ENCODE measurements at places on chromosomes 6 and 20.

- DNase-seq = no peak
These were observed 156.4 kb downstream of the MTHFD1L start for GRCh38 chr6:151021896-151022295.

- no peak for DNase-seq
These were observed 397.2 kb downstream of the CDH4 start for GRCh38 chr20:61649105-61649859.

DNA sequence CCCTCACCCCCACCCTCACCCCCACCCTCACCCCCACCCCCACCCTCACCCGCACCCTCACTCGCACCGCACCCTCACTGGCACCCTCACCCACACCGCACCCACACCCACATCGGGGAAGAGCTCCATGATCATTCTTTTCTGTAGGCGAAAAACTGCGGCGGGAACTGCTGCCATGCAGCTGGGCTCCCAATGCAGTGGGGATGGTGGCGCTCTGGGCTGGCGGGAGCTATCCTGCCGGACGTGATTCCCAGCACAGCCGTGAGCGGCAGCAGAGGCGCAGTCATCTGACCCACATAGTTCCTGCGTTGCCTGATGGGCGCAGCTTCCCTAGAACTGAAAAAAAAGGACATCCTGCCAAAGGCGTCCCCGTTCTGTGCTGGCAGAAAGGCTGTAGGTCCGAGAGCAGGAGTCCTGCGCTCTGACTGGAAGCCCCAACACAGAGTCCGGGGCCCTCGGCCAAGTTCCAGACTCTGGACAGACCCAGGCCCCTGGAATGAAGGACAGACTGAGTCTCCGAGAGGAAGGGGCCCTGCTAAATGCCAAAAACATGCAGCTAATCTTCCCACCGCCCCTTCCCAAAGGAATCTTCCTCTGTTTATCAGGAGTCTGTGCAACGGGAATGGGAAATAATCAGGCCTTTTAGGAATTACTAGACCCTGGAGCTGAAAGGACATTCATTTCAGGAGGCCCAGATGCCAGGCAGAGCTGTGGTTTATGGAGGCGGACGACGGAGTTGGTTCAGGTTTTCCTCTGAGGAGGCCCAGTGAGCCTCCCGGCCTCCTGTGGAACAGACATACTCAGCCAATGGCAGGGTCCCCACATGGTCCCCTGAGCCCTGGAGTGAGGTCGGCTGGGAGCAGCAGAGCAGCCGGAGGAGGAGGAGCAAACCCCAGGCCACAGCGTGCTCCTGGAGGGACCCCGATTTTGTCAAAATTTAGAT, 14.1 kb upstream of the TCFL5 start:
- DNase-seq = peak; percentile 85

DNA sequence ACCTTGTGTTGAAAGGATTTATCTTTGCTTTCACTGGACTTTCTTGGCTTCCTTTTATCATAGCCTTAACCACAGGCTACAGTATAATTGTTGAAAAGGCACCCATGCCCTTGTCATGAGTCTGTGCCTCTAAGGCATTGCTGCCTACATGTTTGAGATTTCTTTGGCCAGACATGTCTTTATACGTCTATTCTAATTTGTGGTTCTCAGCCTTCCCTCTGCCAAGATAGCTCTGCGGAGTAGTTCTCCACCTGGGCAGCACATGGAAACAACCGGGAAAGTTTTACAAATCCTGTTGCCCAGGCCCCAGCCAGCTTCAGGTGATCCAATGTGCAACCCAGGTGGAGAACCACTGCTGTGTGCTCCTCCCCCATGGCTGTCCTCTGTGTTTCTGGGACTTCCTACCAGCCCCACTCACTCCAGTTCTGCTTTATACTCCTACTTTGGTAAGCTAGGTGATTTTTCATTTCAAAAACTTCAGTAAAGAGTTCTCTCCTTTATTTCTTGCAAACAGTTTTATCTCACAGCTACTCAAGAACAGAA, 159.6 kb upstream of the MYLIP start:
- no peak for DNase-seq

- DNase-seq = no peak
These were observed 259.3 kb downstream of the BMP7 start for GRCh38 chr20:57007171-57007540.

- no peak for DNase-seq
These were observed 26.3 kb upstream of the LAMP5 start for GRCh38 chr20:9488063-9488462.

DNA sequence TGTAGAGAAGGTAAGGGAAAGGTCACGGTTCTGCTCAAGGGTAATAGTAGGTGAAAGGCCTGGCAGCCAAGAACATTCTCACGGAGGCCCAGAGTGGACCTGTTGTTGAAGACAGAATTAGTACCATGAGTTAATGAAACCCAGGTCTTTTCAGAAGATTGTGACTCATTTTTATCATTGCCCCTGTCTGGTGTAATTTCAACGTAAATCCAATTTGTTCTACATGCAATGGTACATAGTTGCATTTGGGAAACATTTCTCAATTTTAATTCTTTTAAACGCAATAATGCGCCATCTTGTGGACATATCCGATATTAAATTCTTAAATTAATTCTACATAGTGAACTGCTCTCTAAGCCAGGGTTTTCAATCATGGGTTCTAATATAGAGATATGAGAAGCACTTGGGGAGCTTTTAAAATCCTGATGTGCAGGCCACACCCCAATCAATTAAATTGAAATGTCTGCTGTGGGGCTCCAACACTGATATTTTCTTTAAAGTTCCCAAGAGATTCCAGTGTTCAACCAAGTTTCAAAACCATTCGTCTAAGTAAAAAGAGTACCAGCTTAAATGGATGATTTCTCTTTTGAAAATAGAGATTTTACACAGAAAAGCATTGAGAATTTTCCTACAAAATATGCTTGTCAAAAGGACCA, 257.4 kb downstream of the PLCB1 start:
- peak; percentile 61 for DNase-seq

DNA sequence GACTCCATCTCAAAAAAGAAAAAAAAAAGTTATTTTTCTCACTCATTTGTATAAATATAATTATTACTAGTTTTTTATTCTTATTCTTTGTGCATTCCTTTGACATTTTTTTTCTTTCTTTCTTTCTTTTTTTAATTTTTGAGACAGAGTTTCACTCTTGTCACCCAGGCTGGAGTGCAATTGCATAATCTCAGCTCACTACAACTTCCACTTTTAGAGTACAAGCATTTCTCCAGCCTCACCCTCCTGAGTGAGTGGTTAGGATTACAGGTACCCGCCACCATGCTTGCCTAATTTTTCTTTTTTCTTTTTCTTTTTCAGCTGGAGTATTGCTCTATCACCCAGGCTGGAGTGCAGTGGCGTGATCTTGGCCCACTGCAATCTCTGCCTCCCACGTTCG, 51.4 kb upstream of the JARID2 start:
- DNase-seq = no peak

- DNase-seq = no peak
These were observed 357.2 kb downstream of the CENPW start for GRCh38 chr6:126696921-126697693.

- no peak for DNase-seq
These were observed 253.6 kb downstream of the THBS2 start for GRCh38 chr6:169000022-169000421.

DNA sequence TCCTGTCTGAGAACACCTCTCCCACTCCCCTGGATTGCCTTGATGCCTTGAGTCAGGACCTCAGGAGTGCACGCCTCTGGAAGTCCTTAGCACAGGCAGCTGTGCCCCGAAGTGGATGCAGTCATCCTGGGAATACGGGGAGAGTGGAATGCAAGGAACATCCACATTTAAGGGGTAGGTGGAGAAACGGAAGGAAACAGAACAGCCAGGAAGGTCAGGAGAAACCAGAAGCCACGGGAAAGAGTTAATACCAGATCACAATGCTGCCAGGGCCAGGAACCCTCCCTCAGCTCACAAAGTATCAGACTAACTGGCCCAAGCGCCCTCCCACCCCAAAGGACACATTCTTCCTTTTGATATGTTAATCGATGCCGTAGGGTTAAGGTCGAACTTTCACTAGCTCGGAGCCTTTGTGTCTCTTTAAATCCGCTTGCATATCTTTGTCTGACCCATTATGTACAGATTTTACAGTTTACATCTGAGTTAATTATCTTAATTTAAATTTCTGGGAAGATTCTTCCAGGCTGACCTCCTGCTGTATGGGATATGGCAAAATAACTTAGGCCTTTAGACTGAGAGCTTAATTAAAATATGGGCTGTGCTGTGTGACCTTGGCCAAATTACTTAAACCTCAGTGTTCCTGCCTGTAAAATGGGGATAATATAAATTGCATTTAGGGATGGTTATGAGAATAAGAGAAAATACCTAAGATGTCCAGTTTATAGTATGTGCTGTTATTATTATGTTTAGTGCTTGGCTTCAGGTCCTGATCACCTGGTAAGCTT, 24.0 kb upstream of the CCND3 start:
- no peak for DNase-seq

DNA sequence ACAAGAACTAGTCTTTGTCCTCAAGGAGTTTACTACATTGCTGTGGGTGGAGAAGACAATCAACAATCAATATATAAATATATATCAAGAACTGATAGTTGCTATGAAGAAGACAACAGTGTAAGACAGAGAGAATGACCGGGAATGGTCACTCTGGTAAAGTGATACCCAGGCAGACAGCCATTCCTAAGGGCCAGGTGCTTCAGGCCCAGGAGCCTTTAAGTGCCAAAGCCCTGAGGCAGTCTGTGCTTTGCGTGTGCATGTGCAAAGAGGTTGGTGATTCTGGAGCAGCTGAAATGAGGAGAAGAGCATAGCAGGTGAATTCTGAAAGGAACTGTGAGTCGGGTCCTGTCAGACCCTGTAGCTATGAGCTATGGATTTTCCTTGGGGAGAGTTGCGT, 154.2 kb downstream of the DOK5 start:
- DNase-seq = no peak

DNA sequence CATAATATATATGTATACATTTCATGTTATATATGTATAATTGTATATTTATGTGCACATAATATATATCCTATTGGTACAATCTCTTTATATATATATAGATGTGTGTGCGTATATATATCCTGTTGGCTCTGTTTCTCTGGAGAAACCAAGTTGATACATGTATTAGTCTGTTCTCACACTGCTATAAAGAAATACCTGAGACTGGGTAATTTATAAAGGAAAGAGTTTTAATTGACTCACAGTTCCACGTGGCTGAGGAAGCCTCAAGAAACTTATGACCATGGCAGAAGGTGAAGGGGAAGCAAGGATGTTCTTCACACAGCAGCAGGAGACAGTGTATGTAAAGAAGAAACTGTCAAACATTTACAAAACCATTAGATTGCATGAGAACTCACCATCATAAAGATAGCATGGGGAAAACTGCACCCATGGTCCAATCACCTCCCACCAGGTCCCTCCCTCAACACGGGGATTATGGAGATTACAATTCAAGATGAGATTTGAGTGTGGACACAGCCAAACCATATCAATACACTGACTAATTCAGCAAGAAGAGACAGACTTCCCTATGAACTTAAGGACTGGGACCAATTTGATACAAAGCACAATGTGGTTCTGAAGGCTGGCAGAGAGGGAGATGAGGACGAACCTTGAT, 14.0 kb downstream of the CST3 start:
- no peak for DNase-seq

DNA sequence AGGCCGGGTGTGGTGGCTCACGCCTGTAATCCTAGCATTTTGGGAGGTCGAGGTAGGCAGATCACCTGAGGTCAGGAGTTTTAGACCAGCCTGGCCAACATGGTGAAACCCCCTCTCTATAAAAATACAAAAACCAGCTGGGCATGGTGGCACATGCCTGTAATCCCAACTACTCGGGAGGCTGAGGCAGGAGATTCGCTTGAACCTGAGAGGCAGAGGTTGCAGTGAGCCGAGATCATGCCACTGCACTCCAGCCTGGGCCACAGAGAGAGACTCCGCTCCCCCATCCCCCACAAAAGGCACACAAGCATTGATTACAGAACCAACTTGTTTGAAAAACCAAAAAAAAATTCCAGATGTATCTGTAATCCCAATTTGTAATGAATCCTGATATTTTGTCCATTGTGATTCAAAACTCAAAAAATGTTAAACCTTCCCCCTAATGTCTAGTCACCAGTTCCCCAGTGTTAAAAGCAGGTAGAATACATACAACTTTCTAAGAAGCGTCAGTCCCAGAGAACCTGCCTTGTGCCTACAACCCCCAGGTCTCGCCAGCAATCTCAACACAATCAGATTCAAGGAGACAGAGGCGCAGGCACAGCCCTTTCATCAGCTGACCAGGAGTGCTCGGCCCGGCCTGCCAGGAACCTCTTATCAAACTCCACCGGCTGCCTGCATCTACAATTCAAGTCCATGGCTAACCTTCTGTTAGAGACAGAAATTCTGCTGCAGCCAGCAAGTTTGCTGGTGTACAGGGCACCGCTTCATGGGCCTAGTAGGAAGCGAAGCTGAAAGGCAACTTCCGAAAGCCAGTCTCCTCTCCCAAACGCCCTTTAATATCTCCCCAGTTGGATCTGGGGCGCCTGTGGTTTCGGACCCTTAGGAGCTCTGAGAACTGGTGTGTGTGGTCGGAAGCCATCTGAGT, 2.1 kb downstream of the EZR start:
- no peak for DNase-seq

GRCh38 chr6:21895555-21895954, 302.0 kb downstream of the SOX4 start:
- no peak for DNase-seq

GRCh38 chr20:47175493-47175892, 181.0 kb downstream of the ZMYND8 start:
- DNase-seq = no peak

GRCh38 chr6:32858194-32858593, 4.2 kb downstream of the PSMB9 start:
- DNase-seq = no peak

- DNase-seq = no peak
These were observed 140.9 kb downstream of the EYS start for GRCh38 chr6:65566117-65566516.

DNA sequence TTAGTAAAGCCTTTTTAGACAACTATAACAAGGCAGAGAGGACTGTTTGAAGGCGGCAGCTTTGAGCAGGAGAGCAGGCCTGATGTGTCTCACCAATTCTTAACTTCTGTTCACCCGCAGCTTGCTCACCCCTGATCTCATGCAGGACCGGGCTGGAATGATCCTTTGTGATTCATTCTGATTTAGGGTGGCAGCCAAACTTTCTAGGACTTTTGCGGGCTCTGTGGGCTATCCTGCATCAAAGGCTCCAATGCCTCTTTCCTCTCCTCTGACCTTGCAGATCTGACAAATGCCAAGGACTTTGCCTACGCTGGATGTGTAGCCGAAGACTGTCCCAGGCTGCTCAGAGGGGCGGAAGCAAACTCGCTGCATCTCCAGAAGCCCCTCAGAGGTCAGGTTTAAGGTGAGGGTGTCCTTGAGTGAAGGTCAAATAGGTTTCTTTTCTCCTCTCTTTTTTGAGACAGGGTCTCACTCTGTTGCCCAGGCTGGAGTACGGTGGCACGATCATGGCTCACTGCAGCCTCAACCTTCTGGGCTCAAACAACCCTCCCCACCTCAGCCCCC, 72.3 kb downstream of the VEGFA start:
- no peak for DNase-seq

DNA sequence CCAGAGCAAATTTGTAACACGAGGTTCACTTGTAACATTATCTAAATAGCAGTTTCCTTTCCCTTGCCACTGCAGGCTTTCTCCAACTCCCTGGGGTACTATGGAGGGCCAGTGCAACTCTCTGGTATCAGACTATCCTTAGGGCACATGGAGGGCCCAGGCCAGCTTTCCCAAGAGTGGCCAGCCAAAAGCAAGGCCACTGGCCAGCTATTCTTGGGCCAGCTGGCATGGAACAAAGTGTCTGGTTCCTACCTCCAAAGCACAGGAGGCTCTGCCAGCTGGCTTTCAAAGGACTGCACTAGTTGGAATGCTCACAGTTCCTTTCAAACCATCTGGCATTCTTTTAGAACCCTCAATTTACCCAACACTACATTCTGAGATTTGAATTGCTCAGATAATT, 8.7 kb downstream of the RNF24 start:
- no peak for DNase-seq

- peak; percentile 36 for DNase-seq
These were observed 807 bp downstream of the TBC1D20 start for GRCh38 chr20:461254-462198.
